ENCODE measurements at places on chromosomes 4 and X.

DNA sequence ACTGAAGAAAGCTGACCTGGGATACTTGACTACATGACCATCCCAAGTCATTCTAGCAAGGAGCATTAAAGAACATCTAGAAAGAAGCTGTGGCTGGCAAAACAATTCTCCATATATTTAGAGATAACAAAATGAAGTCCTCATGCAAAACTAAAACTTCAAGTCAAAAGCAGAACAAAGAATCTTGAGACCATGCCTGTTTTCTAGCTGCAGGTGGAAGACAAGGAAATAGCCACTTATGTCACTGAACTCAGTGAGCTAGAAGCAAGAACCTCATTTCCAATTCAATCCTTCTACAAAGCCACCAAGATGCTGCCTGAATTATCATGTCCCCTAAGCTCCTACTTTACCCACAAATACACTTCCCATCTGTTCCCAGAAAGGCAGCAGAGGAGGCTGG lies 13.8 kb downstream of the USP46 start:
- no peak for DNase-seq

DNA sequence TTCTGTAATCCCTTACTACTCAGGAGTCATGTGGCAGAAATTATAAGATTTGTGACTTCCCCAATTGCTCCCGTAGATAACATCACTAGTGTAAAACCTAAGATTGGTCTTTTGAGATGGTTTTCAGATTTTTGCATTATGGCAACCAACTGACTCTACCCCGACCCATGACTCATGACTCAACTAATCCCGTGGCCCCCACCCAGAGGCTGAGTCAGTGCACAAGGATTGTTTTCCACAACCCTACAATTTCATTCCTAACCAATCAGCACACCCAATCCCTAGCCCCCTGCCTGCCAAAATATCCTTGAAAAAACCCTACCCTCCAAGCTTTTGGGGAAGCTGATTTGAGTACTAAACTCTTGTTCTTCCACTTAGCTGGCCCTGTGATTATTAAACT lies 109.4 kb upstream of the FAM9C start:
- DNase-seq = no peak

- peak; percentile 33 for DNase-seq
Measured at GRCh38 chr4:17324386-17324830, 187.5 kb downstream of the QDPR start.

DNA sequence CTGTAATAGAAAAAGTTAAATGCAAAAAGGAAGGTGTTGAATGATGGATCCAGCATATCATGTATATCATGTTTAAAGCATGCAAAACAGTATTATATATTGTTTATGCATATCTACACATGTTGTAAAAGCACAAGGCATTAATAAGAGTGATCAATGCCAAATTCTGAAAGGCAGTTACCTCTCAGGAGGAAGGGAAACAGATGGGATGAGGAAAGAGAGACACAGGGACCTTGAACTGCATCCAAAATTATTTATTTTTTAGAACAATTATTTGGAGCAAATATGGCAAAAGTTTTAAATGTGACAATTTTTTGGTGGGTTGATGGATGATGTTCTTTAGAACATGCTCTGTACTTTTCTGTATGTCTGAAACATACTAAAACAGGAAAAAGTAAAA lies 193.4 kb downstream of the CLCN4 start:
- no peak for DNase-seq

DNA sequence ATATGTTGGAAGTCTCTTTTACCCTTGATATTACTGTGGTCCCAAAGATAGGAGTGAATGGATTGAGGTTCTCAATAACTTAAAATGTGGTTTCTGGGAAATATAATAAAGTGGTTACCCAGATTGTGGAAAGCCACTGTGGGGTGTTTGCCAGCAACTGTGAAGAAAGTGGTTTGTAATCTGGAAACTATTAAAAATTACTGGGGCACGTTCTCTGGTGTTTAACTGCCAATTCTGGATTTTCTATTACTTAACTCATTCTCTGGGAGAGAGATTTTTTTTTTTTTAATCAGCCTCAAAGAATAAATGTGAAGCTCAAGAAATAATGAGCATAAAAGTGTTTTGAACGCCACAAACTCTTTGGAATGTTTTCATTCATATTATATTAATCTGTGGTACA lies 4.9 kb upstream of the CXCL6 start:
- DNase-seq = no peak

DNA sequence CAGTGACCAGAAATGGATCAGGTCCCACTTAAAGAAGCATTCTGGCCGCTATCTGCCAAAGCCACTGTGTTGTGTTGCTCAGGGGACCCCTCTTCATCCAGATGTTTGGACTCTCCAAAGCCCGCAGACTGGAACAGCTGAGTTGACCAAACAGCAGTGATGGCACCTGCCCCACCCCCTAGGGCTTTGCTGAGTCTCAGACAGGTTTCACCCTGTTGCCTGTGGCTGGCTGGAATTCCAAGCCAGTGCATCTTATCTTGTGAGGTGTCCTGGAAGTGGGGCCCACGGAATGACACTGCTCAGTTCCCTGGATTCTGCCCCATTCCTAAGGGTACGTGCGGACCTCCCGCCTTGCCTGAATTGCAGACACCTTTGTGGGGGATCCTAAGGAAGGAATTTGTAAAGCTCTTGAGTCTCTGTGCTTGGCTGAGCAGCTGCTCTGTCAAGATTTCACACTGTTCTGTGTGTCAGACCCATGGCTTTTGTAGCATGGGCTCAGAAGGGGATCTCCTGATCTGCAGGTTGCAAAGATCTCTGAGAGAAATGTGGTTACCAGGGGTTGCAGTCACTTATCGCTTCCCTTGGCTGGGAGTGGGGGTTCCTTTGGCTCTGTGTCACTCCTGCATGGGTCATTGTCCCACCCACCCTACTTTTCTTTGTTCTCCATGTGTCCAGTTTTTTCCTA lies 1707.9 kb upstream of the PCDH10 start:
- DNase-seq = no peak

DNA sequence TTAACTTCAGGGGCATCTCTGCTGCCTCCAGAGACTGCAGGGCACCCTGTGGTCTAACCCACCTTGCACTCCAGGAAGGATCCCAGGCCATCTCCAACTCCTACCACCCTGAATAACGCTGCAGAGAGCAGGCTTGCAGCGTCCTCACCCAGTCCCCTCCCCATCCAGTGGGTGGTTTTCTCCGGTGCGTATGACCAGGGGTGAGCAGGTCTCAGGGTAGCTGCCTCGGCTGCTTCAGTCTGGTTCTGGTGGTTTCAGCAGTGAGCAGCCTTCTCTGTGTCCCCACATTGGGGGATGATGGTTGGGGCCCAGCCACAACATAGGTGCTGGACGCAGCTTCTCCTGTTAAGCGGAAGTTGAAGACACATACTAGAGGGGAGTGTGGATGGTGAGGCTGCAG lies 38.6 kb upstream of the SORCS2 start:
- DNase-seq = no peak

DNA sequence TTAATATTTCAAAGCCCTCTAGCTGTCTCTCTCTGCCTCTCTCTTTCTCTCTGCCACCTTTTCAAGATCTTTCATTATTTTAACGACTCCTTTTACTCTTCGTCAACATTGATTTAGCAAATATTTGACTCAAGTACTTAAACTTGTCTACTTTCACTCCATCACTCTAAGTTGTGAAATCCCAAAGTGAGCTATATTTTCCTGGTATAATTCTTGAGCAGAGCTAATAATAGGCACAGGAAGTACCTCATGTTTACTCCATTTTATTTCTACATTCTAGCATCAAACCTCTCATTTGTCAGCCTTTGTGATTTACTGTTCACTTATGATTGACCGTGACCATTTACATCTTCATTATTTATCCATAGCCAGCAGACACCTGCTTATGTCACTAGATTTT lies 482.5 kb downstream of the RPA4 start:
- no peak for DNase-seq

DNA sequence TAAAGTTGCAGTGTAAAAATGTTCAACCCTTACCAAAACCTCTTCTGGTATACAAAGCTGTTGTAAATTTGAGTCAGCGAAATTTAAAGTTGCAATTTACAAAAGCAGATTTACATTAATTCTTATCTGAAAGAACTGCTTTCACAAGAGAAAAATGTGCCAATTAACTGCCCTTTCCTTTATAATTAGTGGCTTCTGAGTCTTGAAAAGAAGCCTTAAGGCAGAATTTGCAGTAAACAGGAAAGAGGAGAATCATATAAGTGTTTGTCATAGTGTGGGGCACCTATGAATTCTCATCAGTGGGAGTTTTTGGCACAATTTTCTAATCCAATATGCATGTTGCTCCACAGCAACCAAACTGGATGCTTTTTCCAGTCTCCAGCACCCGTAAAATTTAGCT lies 125.3 kb upstream of the GABRG1 start:
- no peak for DNase-seq
